GM13977 (cell line): ENCODE measurements at places on chromosomes 3 and 15.

- DNase-seq = no peak
These were observed 107.2 kb upstream of the MME start for GRCh38 chr3:154972951-154973350.

DNA sequence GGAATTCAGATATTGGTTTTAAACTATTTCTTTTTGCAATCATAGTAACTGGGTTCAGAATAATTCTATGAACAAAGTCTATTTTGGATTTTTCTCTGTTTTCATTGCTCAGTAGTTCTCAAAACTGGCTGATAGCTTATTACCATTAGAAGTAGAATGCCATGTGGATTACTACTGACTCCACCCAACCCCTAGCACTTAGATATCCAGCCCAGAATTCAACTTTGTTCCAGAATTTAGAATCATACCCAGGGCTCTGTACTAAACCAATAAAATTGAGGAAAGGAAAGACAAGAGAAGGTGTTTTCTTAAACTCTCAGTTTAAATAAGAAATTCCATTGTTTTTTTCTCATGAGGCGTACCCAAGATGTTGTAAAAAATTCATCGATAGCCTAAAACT is 39.0 kb upstream of the ABHD10 start:
- no peak for DNase-seq

GRCh38 chr15:54345827-54346226 is 367.6 kb downstream of the UNC13C start:
- no peak for DNase-seq

DNA sequence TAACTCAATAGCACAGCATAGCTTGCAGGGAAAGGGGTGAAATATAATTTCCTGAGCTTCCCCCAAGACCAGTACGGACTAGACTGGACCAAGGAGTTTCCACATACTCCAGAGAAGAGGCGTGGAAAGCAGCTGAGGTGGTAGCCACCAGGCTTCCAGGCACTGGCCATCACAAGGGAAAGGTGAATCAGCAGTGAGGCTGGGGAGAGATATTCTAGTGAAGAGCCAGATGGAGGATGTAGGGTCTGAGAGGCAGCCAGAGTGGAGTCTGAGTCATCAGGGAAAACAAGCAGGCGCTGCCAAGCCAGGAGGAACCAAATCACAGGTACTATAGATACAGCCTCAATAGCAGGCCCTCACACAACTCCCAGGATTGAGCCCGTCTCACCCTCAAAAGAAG is 9.6 kb upstream of the RASA2 start:
- no peak for DNase-seq

GRCh38 chr15:83474578-83474977 is 27.4 kb downstream of the SH3GL3 start:
- no peak for DNase-seq

DNA sequence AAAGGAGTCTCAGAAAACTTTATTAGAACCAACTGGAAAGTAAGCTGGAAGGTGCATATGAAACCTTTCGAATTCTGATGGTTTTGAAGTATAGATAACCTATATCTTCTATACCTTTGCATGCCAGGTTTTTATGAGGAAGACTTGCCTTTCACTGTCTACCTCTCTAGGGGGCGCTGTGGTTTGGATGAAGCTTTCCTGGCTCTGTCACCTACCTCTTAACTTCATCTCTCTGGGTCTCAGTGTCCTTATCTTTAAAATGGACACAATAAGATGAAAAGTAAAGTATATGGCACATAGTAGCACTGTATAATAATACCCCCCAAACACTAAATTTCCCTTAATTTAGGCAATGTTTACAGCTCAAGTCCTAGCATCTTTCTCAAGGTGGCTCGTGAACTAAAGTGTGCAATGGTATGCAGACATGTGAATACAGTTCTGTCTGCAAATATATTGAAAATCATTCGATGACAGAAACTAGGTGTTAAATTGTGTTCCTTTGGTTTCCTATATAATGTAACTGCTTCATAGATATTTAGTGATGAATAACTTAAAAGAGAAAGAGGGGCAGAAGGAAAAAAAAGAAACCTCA is 314.3 kb downstream of the CHST2 start:
- peak; percentile 19 for DNase-seq

DNA sequence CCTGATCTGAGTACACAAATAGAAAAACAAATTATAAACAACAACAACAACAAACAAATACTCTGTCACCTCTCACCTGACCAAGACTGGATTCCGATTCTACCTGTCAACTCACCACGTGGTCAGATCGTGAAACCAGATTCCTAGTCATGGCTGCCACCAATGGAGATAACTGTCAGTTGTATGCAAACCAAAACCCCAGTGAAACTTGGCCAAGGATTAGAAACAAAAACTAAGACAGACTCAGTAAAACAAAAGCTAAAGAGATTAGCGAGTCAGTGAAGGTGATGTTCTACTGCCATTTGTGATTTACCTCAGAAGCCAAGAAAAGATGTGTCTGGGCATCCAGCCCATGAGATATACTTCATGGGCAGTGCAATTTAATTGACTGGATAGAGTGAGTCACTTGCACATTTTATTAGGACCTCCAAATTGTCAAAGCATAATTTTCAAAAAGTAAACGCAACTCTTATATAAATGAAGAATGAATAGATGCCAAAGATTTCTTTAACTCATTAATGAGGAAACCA is 31.1 kb downstream of the PHLDB2 start:
- DNase-seq = no peak

GRCh38 chr3:184912163-184912562 is 100.2 kb downstream of the VPS8 start:
- no peak for DNase-seq

GRCh38 chr3:85539232-85539631 is 580.4 kb downstream of the CADM2 start:
- no peak for DNase-seq

DNA sequence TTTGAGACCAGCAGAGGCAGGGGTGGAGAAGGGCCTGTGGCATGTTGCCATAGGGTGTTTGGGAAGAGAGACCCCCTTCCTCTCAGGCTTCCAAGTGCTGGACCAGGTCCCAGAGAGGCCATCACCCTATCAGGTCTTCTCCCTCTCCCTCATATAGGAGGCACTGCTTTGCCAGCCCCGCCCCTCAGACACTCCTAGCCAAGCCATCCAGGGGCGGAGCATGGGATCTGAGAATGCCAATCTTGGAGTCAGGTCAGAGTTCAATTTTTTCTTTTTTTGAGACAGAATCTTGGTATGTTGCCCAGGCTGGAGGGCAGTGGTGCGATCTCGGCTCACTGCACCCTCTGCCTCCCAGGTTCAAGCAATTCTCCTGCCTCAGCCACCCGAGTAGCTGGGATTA is 32.7 kb downstream of the CRABP1 start:
- DNase-seq = no peak

DNA sequence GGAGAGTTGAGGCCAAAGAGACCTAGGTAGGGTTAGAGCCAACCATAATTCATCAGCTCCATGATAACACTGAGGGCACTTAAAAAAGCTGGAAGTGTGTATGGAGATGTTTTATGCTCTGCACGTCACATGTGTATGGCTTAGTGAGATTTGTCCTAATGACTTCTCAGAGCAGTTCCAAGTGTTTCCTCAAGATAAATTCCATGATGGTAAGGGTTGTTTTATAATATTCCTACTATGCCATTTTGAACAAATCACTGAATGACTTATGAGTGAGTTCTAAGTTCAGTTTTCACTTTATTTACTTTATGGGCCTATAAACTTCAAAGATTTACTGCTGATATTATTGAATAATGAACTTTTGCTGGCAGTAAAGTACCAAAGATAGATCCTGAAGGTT is 28.1 kb downstream of the TEX9 start:
- DNase-seq = no peak

GRCh38 chr3:146189519-146190173 is 28.7 kb upstream of the PLOD2 start:
- DNase-seq = peak; percentile 49

- DNase-seq = no peak
These were observed 65.2 kb downstream of the NR2F2 start for GRCh38 chr15:96395687-96396086.

DNA sequence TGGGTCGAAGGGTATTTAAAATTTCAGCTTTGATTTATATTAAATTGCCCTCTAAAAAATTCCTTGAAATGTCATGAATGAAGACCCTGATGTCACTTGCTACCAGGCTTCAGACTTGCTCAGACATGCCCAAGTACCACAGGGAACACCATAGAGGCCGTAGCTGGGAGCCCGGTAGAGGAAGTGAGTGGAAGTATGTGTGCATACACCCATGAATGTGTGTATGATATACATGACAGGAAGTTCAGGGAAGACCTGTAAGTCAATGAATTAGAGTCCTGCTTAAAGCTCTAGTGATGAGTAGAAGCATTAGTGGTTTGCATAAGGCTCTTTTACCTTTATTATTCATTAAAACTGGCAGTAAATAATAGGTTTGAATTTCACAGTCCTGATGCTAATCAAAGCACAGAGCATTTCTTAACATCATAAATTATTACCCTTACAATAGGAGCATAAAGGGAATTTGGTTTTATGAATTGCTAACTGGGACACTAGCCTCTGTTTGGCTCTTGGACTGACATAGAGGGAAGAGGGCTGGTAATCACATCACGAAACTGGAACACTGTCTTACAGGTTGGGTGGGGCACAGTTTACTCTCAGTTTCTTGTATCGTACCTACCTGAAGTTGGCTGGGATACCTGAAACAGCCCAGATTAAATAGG is 144.4 kb downstream of the CHST2 start:
- DNase-seq = no peak

DNA sequence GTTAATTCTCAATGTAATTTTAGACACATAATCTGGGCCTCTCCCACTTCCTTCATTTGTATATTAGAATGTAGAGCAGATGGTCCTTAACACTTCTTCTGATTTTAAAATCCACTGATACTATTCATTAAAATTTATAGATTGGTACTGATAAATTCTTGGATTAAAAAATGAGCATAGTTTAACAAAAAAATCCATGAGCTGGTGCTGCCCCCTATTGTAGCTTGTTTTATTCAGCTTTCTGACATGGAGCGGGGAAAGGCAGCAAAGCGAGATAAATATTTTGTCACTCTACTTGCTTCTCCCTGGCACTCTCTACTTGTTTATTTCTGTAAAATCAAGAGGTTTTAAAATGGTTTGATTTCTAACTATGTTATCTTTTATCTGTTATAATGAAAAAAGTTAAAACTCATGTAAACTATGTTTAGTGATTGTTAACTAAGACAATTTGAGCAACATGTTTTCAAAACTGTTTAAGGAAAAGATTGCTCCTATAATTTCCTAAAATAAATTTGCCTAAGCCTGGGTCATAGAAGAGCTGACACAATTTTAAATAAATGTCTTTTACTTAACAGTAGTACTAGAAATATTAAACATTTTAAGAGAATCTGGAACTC is 26.5 kb upstream of the PLOD2 start:
- DNase-seq = no peak
